CD4-positive, alpha-beta T cell treated with Interleukin-17A for 1 hour (primary cell): ENCODE measurements at places on chromosomes 6 and 20.

- no peak for DNase-seq
Observed at GRCh38 chr6:134168590-134169208, 116.3 kb upstream of the SLC2A12 start.

GRCh38 chr6:56521976-56522375 lies 120.7 kb downstream of the DST start:
- no peak for DNase-seq

GRCh38 chr6:100134703-100135102 lies 140.7 kb upstream of the MCHR2 start:
- DNase-seq, result no peak

- no peak for DNase-seq
Observed at GRCh38 chr20:598133-598850, 11.8 kb downstream of the TCF15 start.

GRCh38 chr6:5550631-5551030 lies 289.3 kb downstream of the FARS2 start:
- no peak for DNase-seq

GRCh38 chr20:25592135-25592852 lies 7.0 kb upstream of the NINL start:
- no peak for DNase-seq

DNA sequence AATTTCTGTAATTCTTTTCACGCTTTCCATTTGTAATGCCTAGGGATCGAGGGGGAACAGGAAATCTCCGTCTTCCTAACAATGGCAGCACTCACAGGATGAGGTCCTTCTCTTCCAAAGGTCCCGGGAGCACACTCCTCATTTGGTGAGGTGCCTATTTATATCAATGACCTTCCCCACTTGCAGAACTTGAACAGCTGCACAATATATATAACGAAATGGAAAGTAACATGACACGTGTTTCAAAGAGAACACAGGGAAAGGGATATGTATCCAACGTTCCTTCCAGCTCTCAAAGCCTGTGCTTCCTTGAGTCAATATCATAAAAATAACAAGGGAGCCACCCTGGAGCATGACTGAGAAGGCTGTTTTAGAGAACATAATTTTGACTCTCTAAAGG lies 78.6 kb upstream of the RBM24 start:
- no peak for DNase-seq

DNA sequence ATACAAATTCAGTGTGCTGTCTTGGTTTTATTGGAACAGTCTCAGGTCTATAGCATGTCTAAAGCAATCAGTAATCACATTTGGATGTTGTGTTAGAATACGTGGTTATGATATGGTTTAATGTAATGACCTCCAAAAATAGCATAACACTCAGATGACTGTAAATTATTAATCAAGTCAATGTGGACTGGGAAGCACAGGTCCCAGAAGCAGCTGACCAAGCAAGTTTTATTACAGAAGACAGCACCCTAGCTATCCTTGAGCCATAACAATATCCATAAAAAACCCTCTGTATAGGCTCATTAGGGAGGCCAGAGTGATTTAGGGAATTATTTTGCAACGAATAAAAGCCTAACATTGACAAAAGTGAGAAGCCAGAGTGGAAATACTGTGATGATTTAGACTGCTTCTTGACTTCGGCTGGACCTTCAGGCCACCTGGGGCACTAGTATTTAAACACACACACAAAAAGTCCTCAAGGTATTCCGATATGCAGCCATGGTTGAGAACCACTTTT lies 66.9 kb downstream of the RSPH3 start:
- no peak for DNase-seq

DNA sequence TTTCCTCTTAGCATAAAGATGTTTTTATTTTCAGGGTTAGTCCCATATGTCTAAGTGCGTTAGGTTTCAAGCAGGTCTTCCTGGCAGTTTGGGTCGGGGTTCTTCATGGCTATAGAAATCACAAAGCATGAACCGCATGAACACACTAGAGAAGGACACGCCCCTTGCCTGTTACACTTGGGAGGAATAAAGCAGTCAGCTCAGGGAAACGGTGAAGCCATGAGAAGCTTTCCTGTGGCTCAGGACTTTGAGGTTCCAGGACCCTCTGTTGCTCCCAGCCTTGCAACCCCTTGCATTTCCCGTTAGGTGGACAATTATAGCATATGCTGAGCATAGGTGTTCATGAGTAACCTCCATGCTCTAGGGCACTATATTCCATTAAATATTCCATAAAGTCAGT lies 96.7 kb downstream of the SYCP2 start:
- DNase-seq, result no peak

GRCh38 chr6:141123049-141123448 lies 1009.7 kb upstream of the GJE1 start:
- DNase-seq, result no peak

- DNase-seq, result no peak
Observed at GRCh38 chr6:128062882-128063603, 162.2 kb upstream of the THEMIS start.

GRCh38 chr6:31586599-31587281 lies 663 bp downstream of the LST1 start:
- peak; percentile 54 for DNase-seq

GRCh38 chr6:53937461-53937860 lies 142.7 kb downstream of the LRRC1 start:
- no peak for DNase-seq

GRCh38 chr20:38829296-38829875 lies 23.9 kb downstream of the PPP1R16B start:
- DNase-seq, result no peak

DNA sequence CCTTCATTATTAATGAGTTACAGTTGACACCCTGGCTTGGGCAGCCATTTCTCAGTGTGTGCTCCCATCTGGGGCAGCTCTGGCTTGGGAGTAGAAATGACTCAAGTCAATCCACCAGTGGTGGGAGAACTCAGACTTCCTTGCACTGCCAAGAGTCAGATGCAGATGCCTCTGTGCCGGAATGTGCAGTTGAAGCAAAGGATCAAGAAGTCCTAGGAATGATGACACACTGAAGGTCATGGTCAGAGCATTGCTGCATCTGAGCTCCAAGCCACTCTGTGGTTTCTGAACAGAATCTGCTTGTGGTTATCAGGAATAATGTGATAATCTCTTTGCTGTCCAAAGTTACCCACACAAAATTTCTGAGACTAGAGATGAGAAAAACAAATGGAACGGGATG lies 19.5 kb upstream of the PAX1 start:
- no peak for DNase-seq

DNA sequence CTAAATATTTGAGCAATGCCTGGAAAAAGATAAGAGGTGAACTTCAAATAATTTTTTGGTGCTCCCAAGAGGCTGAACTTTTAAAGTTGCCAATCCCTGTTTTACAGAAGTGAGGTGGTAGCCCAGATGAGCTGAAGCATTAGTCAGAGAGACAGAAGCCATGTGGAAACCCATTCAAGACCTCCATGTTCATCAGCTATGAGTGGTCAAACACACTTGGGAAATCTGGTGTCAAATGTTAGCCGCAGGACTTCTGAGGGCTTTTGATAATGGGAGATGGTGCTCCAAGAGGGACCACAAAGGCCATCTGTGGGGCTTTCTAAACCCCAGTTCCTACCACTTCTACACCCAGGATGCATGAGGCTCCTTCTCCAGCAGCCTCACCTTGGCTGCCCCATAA lies 77.5 kb upstream of the MRPS10 start:
- DNase-seq, result no peak

GRCh38 chr20:2750491-2751251 lies 49.8 kb downstream of the CPXM1 start:
- DNase-seq, result peak; percentile 20

DNA sequence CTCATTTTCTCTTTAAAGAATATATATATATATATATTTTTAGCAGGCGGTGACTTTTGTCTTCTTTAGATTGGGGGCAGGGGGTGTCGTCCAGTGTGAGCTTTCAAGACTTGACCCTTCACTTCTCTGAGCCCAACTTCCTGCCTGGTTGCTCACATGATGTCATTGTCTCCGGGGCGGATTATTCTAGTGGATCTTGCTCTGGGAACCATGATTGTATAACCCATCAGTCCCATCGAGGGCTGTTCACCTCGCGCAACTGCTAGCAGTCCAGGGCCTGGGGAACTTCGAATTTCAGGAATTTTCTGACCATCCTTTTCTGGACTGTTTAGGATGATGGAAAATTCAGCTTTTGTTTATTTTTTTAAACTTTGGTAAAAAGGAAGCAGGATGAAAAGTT lies 1.0 kb downstream of the IGF2R start:
- peak; percentile 51 for DNase-seq

GRCh38 chr20:60934724-60935123 lies 317.3 kb upstream of the CDH4 start:
- DNase-seq, result no peak

DNA sequence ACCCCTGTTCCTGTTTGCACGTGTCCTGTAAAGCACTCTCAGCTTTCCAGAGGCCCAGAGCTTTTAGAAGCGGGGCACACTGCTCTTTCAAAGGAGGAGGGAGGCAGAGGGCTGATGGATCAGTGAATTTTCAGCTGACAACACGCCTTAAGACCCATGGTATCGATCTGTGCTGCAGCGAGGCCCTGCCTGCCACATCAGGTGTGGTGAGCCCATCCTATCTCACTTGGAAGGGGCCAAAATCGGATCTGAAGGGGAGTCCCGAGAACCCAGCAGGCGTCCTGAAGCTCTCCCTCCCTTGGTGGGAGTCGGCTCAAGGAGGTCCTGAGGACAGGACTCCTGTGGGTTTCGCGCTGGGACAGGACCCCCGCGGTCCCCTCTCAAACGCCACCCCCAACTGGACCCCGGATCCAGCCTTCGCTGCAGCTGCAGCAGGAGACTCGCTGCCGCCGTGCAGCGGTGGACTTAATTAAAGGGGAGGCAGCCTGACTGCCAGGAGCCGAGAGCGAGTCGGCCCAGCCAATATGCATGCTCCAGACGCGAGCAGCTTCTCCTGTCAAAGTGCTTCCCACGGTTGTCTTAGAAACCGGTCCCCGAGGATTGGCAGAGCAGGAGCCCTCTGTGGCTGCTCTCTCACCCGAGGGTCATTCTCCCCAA lies 580.0 kb upstream of the ZNF337 start:
- DNase-seq, result no peak

GRCh38 chr20:38065764-38066375 lies 32.3 kb downstream of the RPRD1B start:
- DNase-seq, result no peak

GRCh38 chr20:10236540-10237533 lies 18.2 kb downstream of the SNAP25 start:
- DNase-seq, result no peak

DNA sequence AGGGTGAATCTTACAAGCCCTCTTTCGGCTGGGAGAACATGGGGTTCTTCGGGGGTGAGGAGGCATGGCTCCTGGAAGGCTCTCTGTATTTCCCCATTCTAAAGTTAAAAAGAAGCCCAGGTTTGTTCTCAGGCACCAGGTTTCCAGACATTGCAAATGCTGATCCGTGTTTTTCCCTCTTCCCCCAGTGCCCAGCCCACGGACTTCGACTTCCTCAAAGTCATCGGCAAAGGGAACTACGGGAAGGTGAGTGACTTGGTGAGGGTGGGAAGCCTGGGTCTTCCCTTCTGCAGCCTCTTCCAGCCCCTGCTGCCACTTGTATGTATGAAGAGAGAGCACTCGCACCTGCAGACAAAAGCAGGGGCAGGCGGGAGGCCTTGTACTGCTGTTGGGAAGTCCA lies 8.7 kb downstream of the SGK2 start:
- no peak for DNase-seq

GRCh38 chr6:4879741-4880275 lies 103.6 kb downstream of the CDYL start:
- no peak for DNase-seq

- DNase-seq, result no peak
Observed at GRCh38 chr6:7425808-7426190, 36.2 kb downstream of the RIOK1 start.

- no peak for DNase-seq
Observed at GRCh38 chr6:125129354-125129753, 24.2 kb upstream of the TPD52L1 start.

GRCh38 chr6:63816982-63817436 lies 181.4 kb downstream of the PHF3 start:
- DNase-seq, result no peak

DNA sequence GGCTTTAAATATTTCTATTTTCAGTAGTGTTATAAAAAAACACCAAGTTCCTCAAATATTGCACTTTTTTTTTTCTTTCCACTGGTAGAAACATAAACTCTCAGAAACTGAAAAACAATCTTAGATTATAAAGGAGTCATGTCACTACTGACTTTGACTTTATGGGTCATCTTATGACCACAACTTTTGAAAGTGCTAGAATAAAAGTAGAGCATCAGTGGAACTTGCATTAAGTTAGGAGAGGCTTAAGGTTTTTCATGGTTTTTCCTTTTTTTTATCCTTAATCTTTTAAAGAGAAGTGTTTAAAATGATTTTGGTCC lies 56.6 kb upstream of the SUPT3H start:
- DNase-seq, result no peak

- DNase-seq, result no peak
Observed at GRCh38 chr6:36343109-36343680, 6.5 kb upstream of the BNIP5 start.

- DNase-seq, result no peak
Observed at GRCh38 chr20:1688886-1689538, 31.4 kb upstream of the SIRPG start.

GRCh38 chr6:12132351-12133222 lies 120.5 kb downstream of the HIVEP1 start:
- no peak for DNase-seq

DNA sequence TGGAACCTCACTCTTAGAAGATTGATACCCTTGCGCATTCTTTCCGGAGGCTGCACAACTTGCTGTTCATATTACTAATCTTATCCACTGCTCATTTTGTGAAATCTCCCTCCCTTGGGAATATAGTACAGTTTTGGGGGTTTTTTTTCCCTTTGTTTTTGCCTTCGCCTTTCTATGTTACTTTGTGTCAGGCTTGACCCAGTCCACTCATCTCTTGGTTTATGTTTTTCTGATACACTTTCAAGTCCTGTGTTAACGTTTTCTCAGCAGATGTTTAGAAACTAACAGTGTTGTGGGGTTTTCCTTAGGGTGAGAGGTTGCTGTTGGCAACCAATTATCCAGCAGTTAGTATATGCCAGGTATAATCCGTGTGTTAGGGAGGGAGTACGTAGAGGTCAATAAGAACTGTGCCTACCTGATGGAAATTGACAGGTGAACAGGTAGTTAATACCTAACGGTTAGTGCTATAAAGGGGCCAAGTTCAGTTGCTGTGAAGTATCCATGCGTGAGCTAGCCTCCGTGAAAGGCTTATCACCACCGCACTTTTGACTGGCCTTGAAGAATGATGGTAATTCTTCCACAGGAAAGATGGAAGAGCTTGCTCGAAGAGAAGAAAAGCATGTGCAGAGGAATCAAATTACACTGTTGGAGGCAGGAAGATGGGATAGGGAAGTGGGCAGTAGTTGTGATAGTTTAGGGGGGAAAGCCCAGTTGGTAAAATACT lies 1.4 kb downstream of the NFYA start:
- peak; percentile 70 for DNase-seq

DNA sequence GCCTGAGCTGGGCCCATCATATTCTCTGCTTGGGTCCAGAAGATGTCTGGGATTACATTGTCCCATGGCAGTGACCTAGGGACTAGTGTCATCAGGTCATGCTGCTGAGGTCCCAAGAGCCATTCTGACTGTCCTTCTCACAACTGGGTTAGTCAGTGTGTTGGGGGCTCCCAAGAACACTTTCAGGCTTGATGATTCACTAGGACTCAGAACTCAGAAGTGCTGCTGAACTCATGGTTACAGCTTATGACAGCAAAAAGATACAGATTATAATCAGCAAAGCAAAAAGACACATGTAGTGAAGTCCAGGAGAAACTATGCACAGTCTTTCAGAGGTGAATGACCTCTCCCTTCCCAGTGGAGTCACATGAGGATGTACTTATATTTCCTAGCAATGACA lies 107.8 kb downstream of the SYNE1 start:
- no peak for DNase-seq
